Activated T-helper 1 cell treated with anti-CD3 and anti-CD28 coated beads, Interleukin-2, amount 50 U/mL, for 16 hours (primary cell): ENCODE measurements at places on chromosomes 5 and 9.

DNA sequence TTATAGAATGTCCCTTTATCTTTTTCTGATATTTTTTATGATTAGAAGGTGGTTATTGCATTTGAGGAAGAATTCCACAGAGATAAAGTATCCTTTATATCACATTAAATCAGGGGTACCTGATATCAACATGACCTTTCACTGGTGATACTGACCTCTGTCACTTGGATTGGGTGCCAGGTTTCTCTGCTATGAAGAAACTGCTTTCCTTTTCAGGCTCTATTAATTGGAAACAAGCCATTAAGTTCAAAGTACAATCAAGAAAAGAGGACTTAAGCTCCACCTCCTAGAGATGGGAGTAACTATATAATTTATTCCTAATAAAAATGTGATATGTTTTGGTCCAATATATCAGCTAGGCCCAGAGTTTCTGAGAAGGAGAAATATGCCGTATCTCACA lies 514.6 kb upstream of the TYRP1 start:
- no peak for DNase-seq

GRCh38 chr9:903886-904285 lies 62.4 kb downstream of the DMRT1 start:
- DNase-seq = no peak

DNA sequence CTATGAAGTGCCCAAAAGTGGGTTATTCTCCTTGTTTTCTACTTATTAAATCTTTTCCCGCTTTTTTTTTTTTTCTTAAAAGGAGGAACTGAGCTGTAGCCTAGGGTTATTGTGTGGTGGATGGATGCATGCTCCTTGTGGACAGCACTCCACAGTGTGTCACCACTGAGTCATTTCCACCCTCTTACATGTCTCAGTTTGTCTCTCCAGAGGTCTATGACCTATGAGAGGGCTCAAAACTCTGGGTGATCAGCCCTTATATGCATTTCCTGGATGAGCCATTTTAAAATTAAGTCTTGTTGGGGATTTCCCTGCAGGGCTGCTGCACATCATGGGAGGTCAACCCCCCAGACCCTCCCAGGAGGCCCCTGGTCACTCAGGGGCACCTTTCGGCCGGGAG lies 102.2 kb upstream of the MOCS2 start:
- DNase-seq = no peak

DNA sequence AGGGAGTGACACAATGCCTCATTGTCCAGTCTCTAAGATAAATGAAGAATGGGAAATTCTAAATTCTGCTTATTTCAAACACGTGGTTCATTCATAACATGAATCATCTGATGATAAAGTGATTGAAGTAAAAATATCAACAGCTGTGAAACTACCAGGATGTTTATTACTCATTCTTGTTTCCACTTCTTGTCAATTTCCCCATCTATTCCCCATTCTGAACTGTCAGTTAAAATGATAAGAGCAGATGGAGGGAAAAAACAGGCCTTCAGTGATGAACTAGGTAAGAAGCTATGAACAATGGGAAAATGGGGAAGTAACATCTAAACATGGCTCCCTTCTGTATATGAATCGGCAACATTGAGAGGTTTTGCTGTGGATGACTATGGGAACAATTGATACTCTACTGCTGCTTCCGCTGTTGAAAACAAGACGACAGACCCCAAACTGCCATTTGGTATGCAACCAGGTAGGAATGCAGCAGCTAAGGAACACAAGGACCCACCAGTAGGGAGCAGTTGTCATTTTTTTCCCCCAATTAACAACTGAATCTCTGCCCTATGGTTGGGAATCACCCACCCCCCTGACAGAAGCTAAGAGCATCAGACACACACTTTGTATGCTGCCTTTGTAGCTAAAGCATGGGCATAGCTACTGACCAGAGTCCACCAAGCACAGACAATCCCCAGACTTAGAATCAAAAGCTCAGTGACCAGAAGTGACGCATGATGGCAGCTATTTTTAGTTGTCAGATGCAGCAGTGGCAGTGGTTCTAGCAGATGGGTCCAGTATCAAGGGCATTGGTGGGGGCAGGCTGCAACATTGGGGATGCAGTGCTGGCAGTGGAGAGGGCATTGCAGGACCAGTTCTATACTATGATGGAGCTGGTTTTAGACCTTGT lies 52.9 kb upstream of the ZNF366 start:
- DNase-seq = no peak

GRCh38 chr9:134227451-134228411 lies 63.4 kb upstream of the RNU6ATAC start:
- no peak for DNase-seq

- DNase-seq = no peak
Measured at GRCh38 chr5:82018462-82018861, 46.6 kb downstream of the ATG10 start.

DNA sequence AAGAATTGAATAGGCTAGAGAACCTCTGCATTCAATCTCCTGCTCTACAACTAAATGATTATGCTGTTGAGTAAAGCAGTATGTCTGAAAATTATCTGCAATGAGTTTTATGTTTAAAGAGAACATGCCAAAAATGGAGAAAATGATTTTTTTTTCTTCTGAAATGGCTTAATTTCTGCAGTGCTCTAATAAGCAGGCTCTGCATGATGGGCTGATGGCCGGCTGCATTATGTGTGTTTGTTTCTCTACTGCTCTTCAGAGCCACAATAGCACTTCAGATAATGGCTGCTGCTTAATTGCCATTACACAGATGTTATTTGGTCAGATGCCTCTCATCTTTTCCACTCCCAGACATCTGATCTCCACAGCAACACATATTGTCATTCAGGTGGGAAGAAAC lies 286.4 kb upstream of the DMAC1 start:
- no peak for DNase-seq

- no peak for DNase-seq
Measured at GRCh38 chr9:33946779-33947535, 101.7 kb downstream of the UBAP2 start.

GRCh38 chr9:114238472-114238871 lies 83.1 kb downstream of the COL27A1 start:
- DNase-seq = no peak

- no peak for DNase-seq
Measured at GRCh38 chr5:76209297-76209696, 126.1 kb downstream of the SV2C start.

GRCh38 chr9:92138157-92138959 lies 23.1 kb upstream of the SPTLC1 start:
- peak; percentile 48 for DNase-seq

GRCh38 chr5:122690266-122690665 lies 84.6 kb upstream of the SNX2 start:
- no peak for DNase-seq

GRCh38 chr9:70902171-70902570 lies 219.2 kb downstream of the TRPM3 start:
- DNase-seq = no peak
